ENCODE measurements at places on chromosomes 3 and 15.

DNA sequence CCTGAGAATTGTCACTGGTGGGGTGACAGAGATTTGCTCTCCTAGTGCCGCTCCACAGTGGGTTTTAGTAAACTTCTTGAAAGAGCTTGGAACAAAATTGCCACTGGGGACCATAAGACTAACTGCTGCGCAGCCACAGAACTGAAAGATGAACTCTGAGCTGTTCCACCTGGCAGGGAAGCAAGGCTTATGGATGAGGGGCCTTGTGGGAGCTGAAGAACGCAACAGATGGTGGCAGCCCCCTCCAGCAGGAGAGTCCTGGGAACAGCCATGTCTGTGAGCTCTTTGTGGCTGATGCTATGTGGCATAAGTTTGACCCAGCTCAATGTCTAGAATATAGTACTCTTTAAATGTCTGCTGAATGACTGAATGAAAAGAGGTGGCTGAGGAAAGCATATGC, 66.8 kb upstream of the C2CD4B start:
- DNase-seq: no peak

- DNase-seq: no peak
These were observed 13.7 kb upstream of the ULK4 start for GRCh38 chr3:41975416-41976103.

DNA sequence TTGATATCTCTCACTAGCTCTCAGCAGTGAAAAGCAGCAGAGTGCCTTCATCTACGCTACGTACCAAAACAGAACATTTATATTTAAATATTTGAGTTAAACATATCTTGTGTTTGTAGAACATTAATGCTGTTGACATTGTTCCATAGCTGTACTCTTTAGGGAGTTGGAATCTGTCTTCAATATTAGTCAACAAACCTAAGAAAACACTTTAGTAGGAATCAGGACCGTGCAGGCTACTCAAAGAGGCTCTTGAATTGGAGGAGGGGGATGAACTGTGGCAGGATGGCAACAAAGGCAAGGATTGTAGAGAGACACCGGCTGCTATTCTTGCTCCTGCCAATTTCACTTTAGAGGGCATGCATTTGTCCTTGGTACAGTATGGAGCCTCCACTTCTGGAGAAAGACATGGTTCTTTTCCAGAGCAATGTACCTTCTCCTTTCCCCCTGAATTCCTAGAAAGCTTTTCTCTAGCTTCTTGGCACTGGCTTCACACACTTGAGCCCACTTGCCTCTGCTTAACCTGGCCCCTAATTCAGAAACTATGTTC, 265.9 kb downstream of the CD47 start:
- no peak for DNase-seq

DNA sequence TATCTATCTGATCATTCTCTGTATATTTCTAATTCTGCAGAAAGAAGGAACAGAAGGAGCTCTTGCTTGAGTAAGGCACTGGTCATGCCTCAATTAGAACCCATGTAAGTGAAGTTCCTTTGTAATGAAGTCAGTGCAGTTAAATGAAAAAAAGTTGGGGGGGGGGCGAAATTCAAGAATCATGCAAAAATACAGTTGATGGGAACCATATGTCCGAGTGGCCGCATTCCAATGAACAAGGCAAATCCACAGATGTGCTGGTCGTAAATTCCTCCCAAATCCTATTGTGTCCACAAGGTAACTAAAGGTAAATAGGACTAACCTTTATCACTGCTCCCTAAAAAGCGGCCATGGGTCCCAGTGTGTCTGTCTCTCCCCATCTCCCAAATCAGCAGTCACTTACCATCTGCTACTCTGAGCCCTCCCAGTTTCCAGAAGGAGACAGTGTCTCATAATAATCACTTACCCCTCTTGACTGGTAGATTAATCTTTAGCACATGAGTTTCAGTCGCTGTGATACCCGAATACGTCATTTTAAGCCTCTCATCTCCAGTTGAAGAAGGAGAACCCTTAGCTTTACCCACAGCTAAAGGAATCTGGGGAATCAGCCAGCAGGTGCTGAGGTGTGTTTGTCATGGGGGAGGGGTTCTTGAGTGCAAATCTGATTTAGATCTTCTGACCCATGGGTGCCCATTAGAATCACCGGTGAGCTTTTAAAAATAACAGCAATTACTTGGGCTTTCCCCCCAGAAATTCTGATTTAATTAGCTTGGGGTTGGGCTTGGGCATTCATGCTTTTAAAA, 56.3 kb upstream of the EPHB3 start:
- DNase-seq: no peak

GRCh38 chr3:164451072-164451910, 627.0 kb downstream of the SI start:
- no peak for DNase-seq

DNA sequence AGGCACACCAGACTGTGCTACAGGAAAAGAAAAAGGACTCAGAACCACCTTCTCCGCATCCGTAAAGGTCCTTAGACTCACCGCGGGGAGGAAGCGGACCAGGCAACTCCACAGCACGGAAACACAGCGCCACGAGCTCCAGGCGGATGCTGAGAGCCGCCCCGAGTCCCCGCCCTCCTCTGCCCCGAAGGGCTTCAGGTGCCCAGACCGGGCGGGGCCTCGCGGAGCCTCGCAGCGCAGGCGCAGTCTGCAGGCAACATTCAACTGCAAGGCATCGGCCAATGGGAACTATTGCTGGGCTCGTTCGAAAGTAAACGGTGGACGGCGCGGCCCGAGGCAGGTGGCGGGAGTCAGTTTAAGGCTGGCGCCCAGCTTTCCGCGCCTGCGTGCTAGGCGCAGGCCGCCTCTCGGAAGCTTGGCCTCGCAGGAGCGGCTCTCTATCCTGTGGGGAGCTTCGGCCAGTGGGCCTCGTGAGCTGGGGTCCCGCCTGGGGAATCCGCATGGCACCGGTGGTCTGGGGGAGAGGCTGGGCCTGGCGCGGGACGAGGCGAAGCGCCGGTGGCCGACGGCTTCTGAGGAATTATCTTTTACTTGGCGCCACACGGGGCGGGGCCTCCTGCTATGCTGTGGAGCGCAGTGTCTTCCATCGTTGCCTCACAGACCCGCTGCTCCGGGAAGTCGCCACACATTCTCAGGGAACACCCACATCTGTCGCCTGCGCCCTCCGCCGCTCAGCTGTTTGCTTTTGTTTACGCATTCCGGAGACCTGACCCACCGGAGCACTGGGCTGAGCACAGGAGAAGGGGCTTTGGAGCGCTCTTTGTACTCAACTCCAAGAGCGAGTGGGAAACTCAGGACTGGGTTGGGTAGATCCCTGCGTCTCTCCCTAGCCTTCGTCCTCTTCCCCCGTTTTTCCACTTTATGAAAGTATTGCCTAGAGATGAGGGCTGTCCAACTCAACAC, at the start of gene TRIM59:
TSS of gene TRIM59 (minus strand) at position 151 of the 963 bp plus-strand sequence. CDS start 10,603 bp downstream, outside the sequence.
- DNase-seq: peak; percentile 97

DNA sequence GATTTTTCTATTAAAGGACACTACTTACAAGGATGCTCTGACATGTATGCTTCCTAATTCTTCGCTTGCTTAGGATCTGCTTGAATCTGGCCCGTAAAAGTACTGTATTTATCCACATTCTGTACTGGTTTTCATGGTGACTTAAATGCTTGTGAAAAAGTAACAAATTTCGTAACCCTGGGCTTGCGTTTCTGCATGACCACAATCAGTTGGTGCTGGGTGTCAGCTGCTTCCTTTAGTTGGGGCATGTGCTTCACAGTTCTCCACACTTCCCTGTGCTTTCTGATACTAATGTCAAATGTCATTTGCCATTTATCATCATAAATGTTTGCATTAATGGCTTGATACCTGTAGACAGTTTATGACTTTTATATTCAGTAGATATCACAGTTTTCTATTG, 218.4 kb upstream of the MLF1 start:
- DNase-seq: no peak

- DNase-seq: no peak
These were observed 560.8 kb downstream of the OCA2 start for GRCh38 chr15:27538325-27538724.

DNA sequence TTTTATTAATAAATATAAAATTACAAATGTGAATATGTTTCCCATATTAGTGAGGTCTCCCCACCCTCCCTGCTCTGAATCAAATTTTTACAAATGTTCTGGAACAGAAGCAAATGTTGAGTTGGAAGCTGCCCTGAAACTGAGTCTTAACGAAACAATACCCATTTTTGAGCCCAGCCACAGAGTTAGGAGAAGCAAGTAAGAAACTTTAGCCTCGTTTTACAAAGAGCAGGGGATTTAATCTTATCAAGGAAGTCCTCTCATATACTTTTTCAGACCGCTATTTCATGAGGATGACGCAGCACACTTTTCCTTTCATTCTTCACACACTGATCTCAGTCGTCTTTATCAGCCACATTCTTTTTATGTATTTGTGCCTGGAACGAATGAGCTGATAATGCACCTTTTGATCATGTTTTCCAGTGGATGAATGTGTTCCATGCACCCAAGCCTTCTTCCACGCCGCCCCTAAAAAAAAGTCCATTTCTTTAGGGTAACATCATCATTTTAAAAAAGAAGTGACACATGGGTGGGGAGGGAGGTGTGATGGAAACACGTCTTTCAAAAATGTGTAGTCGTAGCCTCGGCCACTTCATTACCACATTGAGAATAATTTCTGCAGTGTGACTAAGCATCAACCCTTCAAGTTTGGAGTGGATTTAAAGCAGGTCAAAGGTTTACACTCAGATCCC, 48.1 kb downstream of the SETMAR start:
- DNase-seq: peak; percentile 64

DNA sequence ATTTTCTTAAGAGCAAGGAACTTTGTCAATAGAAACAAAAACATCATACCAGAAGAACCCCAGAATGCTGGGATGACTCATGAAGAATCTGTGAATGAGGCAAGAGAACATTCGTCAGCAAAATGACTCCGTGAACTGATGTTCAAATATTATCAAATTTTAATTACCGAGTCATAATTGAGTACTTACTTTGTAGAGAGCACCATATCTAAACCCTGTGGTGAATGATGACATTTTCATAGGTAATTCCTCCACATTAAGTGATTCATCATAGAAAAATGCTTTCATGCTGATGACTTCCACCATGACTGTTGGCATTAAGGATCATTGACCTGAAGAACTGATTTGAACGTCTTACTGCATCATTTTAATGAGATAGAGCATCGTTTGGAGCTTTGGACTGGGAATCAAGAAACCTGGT, 56.3 kb downstream of the PPARG start:
- DNase-seq: no peak

GRCh38 chr3:7546253-7546652, 685.3 kb downstream of the GRM7 start:
- DNase-seq: no peak

- peak; percentile 48 for DNase-seq
These were observed 35.6 kb upstream of the RAB11A start for GRCh38 chr15:65833501-65834205.

DNA sequence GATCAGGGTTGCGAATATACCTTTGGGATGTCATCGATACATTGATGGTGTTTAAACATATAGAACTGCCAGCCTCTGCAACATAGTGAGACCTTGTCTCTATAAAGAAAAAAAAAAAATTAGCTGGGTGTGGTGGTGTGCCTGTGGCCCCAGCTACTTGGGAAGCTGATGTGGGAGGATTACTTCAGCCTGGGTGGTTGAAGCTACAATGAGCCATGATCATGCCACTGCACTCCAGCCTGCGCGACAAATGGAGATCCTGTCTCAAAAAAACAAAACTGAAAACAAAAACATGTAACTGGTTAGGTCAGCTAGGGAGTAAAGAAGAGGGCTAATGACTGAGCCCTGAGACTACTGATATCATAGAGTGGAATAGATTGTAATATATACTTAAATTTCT, 30.7 kb upstream of the MGA start:
- no peak for DNase-seq

GRCh38 chr3:141933421-141934300, 57.2 kb downstream of the ATP1B3 start:
- DNase-seq: no peak

GRCh38 chr15:59885832-59886231, 118.3 kb upstream of the FOXB1 start:
- DNase-seq: no peak

DNA sequence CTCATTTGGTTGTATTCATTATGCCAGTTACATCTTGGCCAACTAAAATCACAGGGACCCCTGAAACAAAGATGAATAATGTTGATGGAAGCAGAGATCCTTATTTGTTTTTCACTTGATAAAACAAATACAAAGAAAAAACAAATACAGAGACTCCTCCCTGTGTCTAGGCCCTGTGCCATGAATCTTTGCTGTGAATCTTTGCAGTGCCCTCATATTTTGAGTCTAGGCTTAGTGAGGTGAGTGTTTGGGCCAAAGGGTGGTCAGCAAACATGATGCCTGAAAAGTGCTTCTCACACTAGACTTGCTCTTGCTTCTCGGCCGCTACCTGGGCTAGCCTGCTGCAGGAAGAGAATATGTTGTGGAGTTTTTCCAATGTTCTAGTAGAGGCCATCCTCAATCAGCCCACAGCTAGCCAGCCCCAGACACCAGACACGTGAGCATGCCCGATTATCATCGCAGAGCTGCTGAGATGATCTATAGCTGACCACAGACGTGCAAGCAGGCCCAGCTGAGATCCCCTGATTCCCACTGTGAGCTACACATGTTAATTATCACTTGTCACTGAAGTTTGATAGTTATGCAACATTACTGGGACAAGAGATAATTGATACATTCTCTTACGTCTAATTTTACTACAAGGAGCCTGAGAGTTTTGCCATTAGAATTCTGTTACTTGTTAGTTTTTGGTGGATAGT, 191.4 kb downstream of the THRB start:
- DNase-seq: no peak

- DNase-seq: no peak
These were observed 54.4 kb downstream of the CNTN4 start for GRCh38 chr3:2153053-2153452.

GRCh38 chr3:149628957-149629670, 28.7 kb downstream of the WWTR1 start:
- DNase-seq: no peak

- no peak for DNase-seq
These were observed 24.2 kb downstream of the SRGAP3 start for GRCh38 chr3:9225268-9225667.

- peak; percentile 34 for DNase-seq
These were observed 585 bp downstream of the CSK start for GRCh38 chr15:74782259-74783071.

DNA sequence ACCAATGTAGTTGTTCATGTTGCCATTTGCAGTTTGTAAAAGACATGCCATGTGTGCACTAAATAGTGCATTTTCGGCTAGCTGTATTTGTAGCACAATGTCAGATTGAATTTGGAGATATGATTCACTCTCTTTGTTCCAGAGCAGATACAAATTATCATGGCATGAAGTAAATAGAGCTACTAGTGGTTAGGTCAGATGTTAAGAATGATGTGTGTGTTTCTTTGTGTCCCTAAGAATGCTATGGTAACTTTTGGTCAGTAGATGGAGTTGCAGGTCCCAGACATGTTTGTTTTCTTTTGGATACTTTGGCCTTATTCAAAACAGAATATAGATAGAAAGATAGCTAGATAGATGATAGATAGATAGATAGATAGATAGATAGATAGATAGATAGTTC, 595.8 kb downstream of the NLGN1 start:
- DNase-seq: no peak

All from hematopoietic multipotent progenitor cell treated with erythropoietin and hydrocortisone succinate and interleukin-3 and kit ligand, for 15 days (in vitro differentiated cells).